ENCODE measurements at places on chromosomes 4 and X.

DNA sequence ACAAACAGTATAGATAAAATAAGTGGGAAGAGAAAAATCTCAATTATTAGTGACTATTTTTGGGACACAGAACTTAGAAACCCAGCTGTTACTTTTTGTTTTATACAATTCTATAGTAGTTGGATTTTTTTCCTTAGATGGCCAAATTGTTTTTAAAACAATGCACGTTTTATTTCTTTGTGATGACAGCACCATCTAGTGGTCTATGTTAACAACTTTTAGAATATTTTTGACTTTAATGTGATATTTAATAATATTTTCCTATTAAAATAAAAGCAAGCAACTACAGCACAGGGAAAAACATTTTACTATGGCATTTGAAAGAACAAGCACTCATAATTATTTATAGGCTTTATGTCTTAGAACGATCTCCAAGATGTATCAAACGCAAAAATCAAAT, 5.6 kb upstream of the SMIM31 start:
- DNase-seq = no peak

DNA sequence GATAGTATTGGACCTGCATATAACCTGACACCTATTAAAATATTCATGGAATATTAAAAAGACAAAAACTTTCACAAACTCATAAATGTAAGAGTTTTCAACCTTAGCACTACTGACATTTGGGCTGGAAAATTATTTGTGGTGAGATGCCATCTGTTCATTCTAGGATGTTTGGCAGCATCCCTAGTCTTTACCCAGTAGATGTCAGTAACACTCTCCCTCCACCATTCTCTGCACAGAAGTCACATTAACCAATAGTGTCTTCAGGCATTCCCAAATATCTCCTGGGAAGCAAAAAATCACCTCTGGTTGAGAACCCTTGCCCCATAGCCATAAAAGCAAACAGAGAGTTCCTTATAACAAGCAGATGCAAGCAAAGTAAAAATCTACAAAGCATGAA, 41.4 kb upstream of the NDST4 start:
- no peak for DNase-seq

DNA sequence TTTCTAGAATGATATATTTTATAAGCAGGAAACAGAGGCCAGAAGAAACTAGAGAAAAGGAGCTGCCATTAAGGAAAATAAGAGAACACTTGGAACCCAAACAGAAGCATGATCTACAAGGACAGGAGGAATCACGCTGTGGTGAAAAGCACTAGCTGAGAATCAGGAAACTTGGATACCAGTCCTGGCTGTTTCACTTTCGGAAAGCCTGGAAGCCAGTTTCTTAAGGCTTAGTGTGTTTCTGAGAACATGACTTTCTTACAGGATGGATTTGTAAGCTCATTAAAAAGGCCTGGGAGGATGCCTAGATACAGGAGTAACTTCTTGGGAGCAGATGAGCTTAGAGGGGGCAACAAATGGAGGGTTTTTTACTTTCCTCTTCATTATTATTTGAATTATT, 36.9 kb downstream of the TLL1 start:
- no peak for DNase-seq

DNA sequence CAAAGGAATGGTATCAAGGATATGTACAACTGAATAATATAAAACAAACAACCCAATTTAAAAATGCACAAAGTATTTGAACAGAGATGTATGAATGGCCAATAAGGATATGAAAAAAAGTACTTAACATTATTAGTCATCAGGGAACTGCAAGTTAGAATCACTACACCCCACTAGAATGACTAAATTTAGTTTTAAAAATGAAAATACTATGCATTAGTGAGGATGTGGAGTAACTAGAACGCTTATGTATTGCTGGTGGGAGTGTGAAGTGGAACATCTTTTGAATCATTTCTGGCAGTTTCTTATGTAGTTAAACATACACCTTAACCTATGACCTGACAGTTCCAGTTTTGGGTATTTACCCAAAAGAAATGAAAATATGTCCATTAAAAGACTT, 13.0 kb upstream of the SLC16A2 start:
- DNase-seq = no peak

DNA sequence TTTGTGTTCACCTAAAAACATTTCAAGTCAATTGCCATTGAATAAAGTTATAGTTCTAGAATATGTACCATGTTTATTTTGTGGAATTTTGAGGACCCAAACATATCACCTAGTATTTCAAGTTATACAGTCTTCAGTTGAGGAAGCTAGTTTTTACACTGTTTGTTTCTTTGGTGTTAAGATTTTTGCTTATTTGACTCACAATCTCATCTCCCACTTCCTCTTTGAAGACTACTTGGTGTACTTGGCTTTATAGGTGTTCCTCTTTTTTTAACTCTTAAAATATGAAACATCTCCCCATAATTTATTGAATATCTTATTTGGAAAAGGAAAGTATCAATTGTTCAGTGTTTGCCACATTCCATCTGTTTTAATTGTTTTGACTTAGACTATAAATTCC, 675.4 kb downstream of the RAPGEF2 start:
- no peak for DNase-seq

GRCh38 chr4:137688651-137689050, 156.4 kb upstream of the PCDH18 start:
- no peak for DNase-seq
